ENCODE measurements at places on chromosomes 3 and 15. TPM values are rescaled to one million over a fixed set of nuclear protein-coding genes. Genes with fewer than 3 reads are reported as not detected.
A peak's percentile ranks its signal among the peaks of the same experiment; 100 is the strongest.

DNA sequence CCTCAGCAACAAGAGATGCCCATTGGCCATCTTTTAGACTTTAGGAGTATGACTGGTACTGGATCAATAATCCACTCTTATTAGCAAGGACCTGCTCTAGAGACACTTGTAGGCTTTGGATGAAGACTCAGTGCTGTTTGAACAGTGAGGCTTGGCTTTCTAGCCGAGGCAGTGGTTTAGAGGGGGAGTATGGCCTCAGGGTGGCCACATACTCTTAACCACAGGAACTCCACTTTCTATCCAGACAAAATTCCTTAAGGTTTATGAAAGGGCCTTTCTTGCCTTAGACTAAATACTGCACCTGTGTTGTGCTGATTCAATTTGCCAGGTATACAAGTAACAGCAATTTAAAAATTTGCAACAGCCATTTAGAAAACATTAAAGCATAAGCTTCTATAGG lies 1046.3 kb downstream of the DIPK2A start:
- no peak for DNase-seq

DNA sequence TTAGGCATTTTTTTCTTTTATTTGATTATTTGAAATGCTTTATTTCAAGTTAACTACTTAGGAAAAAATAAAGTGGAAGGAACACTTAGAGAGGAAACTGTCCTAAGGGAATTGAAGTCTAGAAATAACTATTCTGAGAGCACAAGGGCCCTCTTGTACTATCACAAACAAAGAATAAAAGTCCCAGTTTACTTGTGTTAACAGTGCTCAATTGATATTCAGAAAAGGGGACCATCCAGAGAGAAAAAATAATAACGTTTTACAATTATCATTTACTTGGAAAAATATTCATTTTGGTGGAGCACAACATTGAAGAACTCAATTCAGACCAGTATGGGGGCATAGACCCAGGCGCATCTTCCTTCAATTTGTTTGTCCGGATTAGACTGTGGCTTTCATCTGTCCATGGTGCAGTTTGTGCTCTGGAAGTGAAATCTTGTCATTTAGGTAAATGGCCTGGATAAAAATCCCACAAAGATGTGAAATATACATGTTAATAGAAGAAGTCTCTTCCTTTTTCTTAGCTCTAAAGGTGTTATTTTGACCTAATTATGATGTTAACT lies 54.5 kb upstream of the SAMMSON start:
- DNase-seq: no peak

DNA sequence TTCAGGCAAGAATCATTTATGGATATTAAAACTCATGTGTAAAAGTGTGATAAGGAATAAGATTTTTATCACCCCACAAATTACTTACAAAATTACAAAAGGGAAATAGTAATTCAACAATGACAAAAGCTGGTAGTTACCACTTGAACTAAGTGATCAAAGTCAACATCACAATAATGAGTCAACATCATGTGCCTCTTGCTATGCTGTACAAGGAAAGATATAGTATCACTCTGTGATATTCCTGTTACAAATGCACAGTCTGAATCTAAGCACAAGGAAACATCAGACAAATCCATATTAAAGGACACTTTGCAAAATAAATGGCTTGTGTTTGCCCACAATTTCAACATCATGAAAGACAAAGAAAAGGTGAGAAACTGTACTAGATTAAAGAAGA lies 90.5 kb upstream of the PLCL2 start:
- no peak for DNase-seq

DNA sequence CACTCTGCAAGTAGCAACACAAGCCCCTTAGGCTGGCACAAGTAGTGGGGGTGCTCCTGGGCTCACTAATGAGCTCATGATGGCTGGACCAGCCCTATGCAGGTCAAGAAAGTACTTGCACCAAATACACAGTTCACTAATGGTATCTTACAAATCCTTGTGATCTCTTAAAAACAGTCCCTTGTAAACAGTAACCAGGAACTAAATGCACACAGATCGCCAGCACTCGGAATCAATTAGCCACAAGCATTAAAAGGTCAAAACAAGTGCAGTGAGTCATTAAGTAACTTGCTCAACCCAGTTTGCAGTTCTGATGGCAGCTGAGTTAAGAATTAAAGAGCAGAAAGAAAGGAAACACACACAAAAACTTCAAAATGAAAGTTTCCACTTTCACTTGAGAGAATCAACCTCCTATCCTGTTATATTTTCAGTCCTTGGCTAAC lies 43.2 kb downstream of the ARHGEF3 start:
- DNase-seq: no peak

DNA sequence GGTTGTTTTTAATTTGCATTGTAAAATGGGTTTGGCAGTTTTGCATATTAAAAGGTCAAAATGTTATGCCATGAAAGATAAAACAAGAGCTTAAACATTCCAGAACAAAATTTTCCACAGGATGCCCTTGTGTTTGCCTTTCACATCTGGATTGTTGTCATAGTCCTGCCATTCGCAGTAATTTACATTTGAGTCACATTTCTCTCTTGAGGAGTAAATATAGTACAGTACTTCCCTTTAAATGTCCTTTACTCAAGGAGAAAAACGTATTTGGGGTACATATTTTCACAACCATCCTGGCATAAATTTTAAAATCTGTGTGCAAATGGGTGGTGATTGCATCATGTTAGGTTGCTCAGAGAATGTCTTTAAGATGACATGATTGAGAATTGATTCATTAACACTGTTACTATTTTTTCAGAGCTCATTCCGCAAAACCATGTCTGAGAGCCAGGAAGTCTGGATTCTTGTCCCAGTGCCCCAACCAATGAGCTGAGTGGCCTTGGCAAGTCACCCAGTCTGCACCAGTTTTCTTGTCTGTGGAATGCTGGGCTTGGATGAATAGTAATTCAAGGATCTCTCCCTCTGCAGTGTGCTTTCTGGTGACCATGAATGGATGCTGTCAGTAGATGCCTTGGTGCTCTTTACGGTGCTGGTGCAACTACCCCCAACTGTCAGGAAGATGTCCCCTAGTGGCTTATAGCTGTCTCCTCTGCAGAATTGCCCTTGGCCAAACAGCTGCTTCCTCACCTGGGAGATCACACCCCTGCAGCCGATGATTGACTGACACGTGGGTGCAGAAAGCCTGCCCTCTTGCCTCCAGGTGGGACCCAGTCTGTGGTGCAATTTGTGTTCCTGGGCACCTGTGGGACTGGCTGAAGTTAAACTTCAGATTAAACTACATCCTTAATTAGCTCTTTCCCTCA lies 43.0 kb downstream of the ABHD5 start:
- no peak for DNase-seq

- peak; percentile 8 for DNase-seq
Observed at GRCh38 chr15:59105854-59106253, 908 bp downstream of the CCNB2 start.

DNA sequence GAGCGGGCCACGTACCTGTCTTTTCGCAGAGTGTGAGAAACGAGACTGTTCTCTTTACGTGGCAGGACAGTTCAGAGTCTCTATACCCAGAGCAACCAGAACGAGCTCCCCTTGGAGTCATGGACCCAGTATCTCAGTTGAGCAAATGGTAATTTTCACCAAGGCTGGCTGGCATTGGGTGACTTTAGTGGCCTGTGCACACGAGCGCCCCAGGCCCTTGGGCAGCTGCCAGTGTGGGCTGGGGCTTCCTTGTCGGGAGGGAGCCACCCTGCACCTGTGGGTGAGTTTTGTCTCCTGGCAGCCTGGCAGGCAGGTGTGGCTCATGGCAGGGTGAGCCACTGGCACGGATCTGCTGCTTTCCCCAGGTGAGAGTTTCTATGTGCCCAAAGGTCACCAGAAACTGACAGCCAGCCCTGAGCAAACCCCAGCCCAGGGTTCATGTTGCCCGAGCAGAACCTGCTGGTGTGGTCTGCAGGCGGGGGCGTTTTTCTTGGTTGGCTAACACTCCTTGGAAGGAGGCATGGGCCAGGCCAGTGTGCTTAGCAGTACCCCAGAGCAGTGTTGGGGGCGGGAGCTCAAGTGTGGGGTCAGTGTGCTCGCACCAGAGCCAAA lies 135.0 kb downstream of the TJP1 start:
- no peak for DNase-seq

GRCh38 chr3:22569570-22569969 lies 633.6 kb upstream of the UBE2E2 start:
- no peak for DNase-seq

- no peak for DNase-seq
Observed at GRCh38 chr3:154428286-154429206, 1.4 kb downstream of the GPR149 start.

GRCh38 chr3:169940470-169941181 lies 26.0 kb upstream of the SEC62 start:
- no peak for DNase-seq

Gene TGM5
- polyA plus RNA-seq: 0.05 TPM

Gene TIPIN
- polyA plus RNA-seq: 9.5 TPM

Gene SLC9A9
- polyA plus RNA-seq: 10.4 TPM
